ENCODE measurements at places on chromosomes 3 and 15. TPM values are rescaled to one million over a fixed set of nuclear protein-coding genes. Genes with fewer than 3 reads are reported as not detected.

DNA sequence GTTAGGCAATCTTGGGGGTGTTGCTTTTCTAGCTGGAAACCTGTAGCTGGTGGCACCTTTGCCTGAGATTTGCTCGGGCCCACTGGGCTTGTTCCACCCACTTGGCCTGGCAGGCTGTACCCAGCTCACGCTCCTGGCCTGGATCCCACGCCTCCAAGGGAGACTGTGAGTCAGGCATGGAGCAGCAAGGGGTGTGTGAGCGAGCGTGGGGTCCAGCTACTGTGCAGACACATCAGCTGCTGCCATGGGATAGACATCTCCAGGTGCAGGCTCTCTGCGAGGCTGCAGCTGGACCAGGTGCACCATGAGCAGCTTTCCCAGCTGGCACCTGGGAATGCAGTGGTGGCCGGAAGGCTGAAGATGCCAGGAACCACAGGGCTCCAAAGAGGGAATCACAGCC, 36.0 kb downstream of the NR1D2 start:
- H3K27me3 ChIP-seq, result no peaks in the 10 kb centered on the region
- no peak overlapping the region for H3K4me3 ChIP-seq
- no peak overlapping the region for H3K27ac ChIP-seq

GRCh38 chr3:187743195-187744141, 1.8 kb downstream of the BCL6 start:
- no peaks in the 10 kb centered on the region for H3K27me3 ChIP-seq
- H3K4me3 ChIP-seq, result peak overlapping the region; percentile 76
- DNase-seq, result peak; percentile 51
- H3K27ac ChIP-seq, result peak overlapping the region; percentile 100
- H3K36me3 ChIP-seq, result no peaks in the 10 kb centered on the region
- peaks cover 13% of the 10 kb centered on the region for H3K4me1 ChIP-seq

DNA sequence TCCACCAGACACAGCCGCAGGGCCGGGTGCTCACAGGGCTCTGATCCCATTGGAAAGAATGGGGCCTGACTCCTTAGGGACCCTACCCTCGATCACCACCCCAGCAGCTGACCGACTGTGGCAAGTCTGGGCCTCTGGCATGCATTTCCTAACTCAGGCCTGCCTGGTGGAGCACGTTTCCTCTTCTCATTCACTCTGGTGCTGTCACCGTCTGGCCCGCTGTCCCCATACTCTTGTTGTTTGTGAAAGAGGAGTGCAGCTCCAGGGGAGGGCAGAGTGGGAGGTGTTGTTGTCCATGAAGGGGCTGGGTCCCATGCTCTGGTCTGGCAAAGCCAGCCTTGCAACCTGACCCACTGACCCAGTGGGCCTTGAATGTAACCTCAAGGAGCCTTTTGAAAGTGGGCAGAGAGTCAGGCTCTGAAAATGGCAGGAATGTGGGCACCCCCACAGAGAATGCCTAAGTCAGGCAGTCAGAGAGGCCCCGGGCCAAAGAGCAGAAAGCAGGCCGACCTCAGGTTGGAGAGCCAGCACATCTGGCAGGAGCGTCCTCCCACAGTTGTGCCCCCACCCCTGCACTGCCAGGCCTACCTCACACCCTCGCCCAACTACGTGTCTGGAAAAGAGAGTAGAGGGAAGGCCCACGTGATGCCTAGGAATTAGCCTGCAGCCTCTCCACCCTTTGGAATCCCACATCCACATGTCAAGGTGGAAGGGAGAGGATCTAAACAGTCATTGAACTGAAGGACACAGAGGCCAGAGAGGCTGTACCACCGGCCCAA, 10.9 kb downstream of the SEMA7A start:
- peak overlapping the region; percentile 74 for H3K27ac ChIP-seq
- no peak for DNase-seq
- no peak overlapping the region for H3K4me3 ChIP-seq
- no peaks in the 10 kb centered on the region for H3K36me3 ChIP-seq
- H3K27me3 ChIP-seq, result no peaks in the 10 kb centered on the region
- peaks cover 67% of the 10 kb centered on the region for H3K4me1 ChIP-seq

DNA sequence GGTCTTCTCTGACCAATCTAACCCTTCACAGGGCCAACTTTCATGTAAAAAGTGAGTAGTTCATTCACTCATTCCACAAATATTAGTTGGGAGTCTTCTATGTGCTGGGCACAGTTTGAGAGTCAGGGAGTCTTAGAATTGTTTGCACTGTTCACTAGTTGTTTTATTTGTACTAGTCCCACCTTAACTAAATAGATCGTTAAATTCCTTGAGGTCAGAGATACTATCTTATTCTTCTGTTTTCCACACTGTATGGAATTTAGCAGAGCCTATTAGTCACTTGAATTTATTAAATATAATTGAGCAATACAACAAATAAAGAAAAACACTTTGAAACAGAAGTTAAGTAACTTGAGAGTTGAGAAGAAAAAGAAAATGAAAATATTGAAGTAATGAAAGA, 40.8 kb upstream of the SPTSSB start:
- H3K27ac ChIP-seq, result no peak overlapping the region
- H3K4me1 ChIP-seq, result no peaks in the 10 kb centered on the region
- H3K4me3 ChIP-seq, result no peak overlapping the region
- H3K27me3 ChIP-seq, result no peaks in the 10 kb centered on the region
- H3K36me3 ChIP-seq, result no peaks in the 10 kb centered on the region

DNA sequence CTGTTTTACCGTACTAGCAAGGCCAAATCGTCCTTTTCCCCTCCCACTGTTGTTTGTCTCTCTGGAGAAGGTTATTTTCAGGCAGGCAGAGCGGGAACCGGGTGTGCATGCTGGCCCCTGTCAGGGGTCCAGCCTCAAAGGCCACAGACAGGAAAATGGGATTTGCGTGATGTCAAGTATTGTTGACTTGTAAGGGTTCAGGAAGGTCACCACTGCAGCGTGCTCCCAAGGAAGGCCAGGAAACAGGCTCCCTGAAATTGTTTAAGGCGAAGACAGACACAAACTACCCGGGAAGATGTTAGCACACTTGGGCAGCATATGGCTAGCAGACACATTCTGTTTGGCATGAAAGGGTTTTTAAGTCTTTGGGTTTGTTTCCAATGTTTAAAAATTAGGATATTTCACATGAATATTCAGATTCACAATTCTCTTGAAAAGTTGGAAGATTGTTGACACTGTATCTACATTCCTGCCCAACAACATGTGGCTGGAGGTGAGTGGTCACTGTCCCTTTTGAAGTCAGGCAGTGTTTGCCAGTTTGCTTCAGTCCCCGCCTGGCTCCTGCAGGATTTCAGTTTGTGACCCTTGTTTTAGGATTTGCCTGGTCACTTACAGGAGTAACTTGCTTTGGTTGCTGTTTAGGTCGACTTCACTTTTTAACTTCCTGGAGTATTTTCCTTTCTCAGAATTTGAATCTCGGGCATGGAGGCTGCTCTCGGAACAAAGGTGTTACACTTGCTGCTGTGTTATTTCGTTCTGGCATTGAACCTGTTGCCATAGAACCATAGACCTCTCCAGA, 90.4 kb downstream of the BDH1 start:
- no peaks in the 10 kb centered on the region for H3K27me3 ChIP-seq
- DNase-seq, result no peak
- H3K27ac ChIP-seq, result no peak overlapping the region
- H3K4me1 ChIP-seq, result peaks cover 5% of the 10 kb centered on the region

ANKRD34C gene
- total RNA-seq, result not detected

HDC gene
- total RNA-seq, result 5.9 TPM

IMP3 gene
- total RNA-seq, result 169 TPM

GRIP2 gene
- 1.2 TPM for total RNA-seq

GATM gene
- total RNA-seq, result 564 TPM

Data from tibial nerve (tissue), 4 donors.